ENCODE measurements at places on chromosomes 7 and 10.

DNA sequence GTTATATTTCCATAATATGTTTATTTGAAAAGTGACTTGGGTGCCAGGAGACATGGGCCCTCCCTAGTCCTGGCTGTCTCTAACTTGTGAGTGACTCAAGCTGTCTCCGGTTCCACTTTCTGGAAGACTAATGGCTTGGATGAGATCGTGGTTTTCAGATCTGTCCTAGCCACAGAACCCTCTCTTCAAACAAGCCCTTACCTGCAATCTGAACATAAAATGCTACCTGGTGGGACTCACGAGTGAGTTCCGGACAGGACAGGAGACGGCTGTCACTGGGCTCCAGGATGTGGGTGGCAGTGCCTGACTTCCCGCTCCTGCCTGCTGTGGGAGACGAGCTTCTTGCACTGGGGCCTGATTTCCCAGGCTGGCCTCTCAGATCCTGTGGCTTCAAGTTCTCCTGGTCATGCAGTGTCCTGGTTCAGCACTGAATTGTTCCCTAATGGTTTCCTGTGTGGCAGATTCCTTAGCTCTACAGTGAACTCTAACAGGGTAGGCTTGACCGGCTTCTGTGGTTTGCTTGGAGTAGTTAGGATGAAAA lies 26.0 kb upstream of the PFKFB3 start:
- no peak for DNase-seq

DNA sequence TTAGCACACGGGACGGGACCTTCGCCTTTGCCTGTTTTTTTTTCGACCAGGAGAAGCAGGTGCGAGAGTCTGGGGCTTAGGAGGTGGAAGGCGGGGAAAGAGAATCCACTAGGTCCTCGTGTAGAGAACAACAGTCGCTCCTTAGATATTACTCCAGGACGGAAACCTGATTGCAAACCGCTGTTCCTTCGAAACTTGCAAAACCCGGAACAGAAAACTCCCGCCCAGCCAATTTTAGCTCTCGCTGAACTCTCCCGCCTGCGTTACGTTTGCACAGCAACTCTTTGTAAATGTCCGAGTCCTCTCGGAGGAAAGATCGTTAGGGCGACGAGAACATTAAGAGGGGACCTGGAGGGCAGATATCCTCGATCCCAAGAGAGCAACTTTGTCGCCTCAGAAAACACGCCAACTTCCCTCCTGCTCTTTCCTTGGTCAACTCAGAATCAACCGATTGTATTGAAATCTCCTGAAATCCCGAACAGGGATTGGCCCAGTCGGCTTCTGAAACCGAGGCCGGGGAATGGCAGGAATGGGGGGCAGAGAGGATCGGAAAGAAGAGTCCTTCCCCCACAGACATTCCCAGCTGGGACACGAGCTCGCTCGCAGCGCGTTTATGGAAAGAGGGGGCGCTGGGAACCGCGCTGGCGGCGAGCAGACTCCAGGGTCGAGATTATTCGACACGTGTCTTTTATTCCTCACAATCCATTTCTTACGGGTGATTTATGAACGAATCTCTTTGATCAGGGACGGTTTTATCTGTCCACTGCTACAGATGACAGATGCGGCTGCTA lies 9.9 kb downstream of the TWIST1 start:
- no peak for DNase-seq

GRCh38 chr10:103695584-103696005 lies 159.8 kb downstream of the SH3PXD2A start:
- no peak for DNase-seq

DNA sequence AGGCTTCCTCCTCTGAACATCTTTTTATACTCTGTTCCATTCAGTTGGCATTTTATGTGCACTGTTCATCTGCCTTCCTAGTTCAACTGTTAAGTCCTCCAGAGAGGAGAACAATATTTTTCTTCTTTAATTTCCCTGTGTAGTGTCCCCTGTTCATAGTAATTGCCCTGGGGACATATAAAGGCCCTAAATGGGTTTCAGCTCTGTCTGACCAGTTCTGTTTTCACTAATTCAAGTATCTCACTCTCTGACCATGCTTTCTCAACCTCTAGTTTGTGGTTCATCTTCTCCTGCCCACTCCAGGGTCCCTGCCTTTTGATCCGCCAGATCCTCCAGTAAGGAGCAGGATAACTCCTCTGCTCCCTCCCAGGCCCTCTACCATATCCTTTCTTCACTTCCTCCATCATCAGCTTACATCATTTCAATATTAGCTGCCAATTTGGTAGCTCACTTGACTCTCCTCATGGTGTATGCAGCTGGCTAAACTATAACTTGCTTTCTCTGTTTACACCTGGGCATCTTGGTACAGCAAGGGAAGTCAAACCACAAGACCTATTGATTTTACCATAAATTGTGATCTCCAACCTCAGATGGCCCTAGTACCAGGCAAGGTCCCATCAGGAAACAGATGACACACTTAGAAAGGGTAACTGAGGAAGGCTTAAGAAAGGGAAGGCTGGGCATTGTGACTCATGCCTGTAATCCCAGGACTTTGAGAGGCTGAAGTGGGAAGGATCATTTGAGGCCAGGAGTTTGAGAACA lies 17.7 kb upstream of the C10orf67 start:
- no peak for DNase-seq

DNA sequence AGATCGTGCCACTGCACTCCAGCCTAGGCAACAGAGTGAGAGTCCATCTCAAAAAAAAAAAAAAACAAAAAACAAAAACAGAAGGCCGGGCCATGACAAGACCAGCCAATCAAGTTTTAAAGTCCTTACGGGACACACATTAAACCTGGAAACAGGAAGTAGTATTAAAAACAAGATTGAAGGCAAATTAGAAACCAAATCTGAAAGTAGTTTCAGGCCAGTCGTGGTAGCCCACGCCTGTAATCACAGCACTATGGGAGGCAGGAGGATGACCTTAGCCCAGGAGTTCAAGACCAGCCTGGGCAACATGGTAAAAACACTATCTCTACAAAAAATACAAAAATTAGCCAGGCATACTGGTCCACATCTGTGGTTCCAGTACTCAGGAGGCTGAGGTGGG lies 18.1 kb downstream of the PSAP start:
- no peak for DNase-seq
